Activated T-cell treated with anti-CD3 and anti-CD28 coated beads, Interleukin-2, amount 50 U/mL, for 4 hours (primary cell): ENCODE measurements at places on chromosomes 2 and 18. TPM values are rescaled to one million over a fixed set of nuclear protein-coding genes. Genes with fewer than 3 reads are reported as not detected.

- no peak for DNase-seq
Measured at GRCh38 chr2:75606761-75607399, 39.7 kb upstream of the MRPL19 start.

The EGR4 gene
- 0.79 TPM for total RNA-seq

DNA sequence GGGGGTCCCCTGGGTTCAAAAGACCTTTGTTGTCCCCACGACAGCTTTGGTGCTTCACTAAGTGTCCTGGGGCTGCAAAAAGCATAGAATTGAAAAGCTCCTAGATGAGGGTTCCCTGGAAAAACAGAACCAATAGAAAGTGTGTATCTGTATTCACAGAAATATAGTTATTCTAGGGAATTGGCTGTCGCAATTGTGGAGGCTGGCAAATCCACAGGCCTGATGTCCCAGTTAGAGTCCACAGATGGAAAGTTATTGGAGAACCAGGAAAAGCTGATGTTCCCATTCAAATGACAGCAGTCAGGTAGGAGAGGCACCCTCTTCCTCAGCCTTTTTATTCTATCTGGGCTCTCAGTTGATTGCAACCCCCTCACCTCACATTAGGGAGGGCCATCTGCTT, 65.5 kb downstream of the LONRF2 start:
- no peak for DNase-seq

DNA sequence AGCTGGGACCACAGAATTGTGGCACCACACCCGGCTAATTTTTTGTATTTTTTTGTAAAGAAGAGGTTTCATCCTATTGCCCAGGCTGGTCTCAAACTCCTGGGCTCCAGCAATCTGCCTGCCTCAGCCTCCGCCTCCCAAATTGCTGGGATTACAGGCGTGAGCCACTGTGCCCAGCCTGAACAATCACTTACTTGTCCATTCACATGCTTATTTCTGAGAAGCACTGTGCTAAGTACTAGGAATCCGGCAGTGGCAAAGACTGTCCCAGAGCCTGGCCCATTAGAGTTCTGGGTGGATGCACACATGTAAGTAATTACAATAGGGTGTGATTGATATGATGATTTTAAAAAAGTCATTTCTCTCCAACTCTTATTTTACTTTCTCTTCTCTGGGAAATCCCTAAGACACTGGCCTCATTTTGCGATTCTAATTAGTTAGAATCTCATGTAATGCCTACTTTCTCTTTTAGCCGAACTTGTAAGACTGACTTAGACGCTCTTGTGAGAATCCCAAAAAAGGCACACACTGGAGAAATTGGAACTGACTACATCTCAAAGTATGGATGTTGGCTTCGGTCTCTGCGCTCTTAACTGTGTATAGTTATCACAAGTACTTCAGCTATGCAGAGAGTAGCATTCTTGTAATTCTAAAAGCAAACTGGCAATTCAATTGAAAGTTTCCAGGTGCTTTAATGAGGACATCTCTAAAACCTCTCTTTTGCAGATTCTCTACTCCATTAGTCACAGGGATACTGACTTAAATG, 567.7 kb downstream of the DCC start:
- no peak for DNase-seq

The NEU4 gene
- not detected for total RNA-seq

The C2orf66 gene
- not detected for total RNA-seq

The HK2 gene
- 110 TPM for total RNA-seq

GRCh38 chr2:151095463-151095862, 166.2 kb downstream of the RBM43 start:
- no peak for DNase-seq

The ANO7 gene
- total RNA-seq = 0.76 TPM

GRCh38 chr2:44443517-44443916, 81.8 kb downstream of the CAMKMT start:
- DNase-seq = no peak

DNA sequence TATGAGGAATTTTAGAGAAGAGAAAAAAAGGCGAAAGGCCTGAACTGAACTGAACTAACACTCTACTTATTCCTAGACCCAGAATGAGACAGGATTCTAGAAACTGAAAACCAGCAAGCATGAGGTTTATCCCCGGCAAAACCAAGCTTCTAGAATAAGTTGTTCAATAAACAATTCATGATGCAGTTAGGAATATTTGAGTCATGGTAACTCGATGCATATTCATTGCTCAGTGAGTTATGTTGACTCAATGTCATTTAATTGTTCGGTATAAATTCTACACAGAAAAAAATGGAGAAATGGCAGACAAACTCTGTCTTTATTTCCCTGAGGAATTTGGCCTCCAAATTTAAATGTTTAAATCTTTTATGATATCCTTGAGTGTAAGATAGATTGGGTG, 321.5 kb downstream of the SATB2 start:
- DNase-seq = no peak

DNA sequence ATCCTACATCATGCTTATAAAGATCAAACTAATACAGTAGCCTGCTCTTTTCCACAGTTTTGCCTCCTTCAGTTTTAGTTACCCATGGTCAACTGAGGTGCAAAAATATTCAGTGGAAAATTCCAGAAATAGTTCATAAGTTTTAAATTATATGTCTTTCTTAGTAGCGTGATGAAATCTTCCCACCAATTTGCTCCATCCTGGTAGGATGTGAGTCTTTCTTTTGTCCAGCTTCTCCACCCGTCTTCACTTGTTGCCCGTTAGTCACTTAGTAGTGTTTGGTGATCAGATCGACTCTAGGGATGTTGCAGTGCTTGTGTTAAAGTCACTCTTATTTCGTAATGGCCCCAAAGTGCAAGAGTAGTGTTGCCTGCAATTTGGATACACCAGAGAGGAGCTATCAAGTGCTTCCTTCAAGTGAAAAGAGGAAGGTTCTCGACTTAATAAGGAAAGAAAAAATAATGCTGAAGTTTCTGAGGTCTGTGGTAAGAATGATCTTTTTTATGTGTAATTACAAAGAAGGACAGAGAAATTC, 57.0 kb downstream of the CEP192 start:
- DNase-seq = no peak

DNA sequence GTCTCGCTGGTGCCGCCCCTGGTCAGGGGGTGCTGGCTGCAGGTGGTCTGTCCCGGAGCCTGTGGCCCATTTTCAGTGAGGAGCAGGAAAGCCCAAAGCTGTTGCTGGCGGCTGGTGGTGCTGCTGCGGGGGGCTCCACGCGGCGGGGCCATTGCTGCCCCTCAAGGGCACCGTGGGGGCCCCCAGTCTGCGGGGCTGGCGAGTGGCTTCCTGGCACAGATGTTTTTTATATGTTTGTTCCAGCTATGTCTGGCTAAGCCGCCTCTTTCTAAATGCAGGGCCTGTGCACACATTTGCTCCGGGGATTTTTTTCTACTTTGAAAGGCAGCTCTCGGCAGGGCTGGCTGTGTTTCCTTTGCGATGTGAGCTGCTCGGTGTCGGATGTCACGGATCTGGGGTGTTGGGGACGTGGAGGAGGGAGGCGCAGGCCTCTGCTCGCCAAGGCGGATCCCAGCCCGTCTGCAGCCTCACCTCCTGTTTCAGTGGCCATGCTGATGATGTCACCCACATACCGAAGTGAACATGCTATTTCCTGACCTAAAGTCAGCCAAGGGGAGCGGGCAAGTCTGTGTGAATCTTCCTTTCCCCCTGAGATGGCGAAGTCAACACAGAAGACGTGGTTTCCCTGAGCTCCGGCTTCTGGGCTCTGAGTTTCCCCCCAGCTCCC, 112.0 kb upstream of the CTDP1 start:
- no peak for DNase-seq

The DNAJC5G gene
- not detected for total RNA-seq

The ID2 gene
- 271 TPM for total RNA-seq

The CIDEA gene
- not detected for total RNA-seq

- no peak for DNase-seq
Measured at GRCh38 chr2:220931491-220931890, 640.6 kb downstream of the EPHA4 start.

GRCh38 chr2:11683966-11684365, 14.0 kb upstream of the NTSR2 start:
- DNase-seq = no peak

The SERPINB5 gene
- not detected for total RNA-seq

DNA sequence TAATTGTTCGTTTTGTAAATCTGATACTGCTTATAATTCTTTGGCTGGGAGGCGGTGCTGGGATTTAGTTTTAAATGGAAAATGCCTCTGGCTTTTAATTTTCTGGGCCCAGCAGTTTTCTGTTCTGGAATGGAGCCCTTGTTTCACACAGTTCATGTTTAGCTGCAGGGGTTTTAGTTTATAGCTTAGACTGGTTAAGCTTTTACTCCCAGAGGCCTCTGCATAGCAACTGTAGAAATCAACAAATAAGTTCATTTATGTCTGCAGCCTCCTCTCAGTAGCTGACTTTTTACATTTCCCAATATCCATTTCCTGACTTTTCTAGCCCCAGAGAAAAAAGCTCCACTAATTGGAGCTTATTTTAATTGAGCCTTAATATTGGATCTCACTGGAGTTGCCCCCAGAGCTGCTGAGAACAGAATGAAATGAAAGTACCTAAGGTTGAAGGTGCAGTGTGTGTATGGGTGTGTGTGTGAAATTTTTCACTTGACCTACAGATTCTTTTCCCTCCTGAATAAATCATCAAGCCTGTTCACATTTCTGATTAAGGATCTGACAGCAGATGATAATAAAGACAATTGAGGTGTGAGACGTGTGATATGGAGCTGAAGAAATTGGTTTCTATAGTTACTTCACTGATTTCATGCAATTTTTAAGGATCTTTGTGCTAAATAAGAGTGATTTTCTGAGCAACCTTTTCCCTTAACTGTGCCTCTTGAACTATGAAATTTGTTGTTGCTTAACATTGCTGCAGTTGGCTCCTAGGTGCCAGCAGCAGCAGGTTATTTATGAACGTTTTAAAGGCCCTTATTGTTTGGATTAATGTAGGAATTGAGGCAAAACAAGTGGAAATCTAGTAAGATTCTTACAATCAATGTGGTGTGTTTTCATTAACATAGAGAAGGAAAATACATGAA, 109.6 kb downstream of the TAF4B start:
- DNase-seq = no peak

The PJVK gene
- 1.4 TPM for total RNA-seq

The GPR17 gene
- not detected for total RNA-seq

The CNRIP1 gene
- total RNA-seq = 0.13 TPM

DNA sequence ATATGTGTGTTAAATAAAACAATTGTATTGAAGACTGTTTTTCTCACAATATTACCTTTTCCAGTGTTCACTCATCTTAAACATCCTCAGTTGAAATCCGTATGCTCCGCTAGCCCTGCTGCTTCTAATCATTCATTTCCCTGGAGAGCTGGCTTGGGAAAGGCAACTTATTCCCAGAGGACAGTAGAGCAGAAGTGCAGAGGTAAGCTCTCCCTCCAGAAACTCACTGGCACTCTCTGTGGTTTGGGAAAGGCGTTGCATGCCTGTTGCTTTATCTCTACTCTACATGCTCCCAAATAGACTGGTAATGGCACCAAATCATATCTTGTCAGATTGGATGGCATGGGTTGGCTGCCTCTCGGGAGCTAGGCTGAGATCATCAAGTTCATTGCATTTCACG, 117.1 kb upstream of the BOD1L2 start:
- no peak for DNase-seq

- DNase-seq = no peak
Measured at GRCh38 chr2:67281101-67281500, 116.0 kb upstream of the ETAA1 start.

DNA sequence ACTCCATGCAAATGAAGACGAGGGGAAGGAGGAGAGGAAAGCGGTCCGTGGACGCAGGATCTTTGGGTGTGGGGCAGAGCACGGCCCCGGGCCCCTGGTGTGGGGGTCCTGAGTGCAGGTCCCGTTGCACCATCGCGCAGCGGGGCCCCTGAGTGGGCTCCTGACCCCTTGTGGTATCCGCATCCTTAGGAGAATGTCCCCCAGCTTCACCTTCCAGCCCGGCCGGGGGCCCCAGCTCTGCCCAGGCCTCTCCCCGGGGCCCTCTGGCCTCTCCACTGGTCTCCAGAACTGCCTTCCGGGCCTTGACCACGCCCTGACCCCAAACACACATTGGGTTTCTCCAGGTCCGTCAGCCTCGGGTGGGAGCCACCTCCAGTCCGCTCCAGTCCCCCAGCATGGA, 431.8 kb upstream of the SALL3 start:
- no peak for DNase-seq

- no peak for DNase-seq
Measured at GRCh38 chr2:151946899-151947812, 118.9 kb upstream of the ARL5A start.

The HOXD12 gene
- total RNA-seq = not detected

DNA sequence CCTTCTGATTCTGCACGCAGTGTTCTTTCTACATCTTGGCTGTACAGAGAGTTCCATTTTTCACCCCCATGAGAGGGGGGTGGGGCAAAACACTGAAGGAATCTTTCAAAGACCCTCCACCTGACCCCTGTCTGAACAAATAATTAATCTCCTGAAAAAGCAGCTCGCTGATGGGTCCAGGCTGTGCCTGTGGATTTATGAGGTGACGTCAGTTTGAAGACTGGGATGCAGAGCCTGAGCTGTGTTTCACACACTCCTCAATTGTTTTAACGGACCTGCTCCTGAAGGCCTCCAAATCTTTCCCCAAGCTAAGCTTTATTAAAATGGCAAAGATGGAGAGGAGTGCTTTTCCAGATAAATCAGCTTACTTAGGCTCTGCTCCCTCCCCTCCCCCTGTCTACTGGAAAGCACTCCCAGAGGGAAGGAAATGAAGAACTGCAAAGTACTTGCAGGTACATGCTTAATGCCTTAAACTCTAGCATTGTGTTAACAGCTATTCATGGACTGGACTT, 390.2 kb upstream of the TNP1 start:
- no peak for DNase-seq

DNA sequence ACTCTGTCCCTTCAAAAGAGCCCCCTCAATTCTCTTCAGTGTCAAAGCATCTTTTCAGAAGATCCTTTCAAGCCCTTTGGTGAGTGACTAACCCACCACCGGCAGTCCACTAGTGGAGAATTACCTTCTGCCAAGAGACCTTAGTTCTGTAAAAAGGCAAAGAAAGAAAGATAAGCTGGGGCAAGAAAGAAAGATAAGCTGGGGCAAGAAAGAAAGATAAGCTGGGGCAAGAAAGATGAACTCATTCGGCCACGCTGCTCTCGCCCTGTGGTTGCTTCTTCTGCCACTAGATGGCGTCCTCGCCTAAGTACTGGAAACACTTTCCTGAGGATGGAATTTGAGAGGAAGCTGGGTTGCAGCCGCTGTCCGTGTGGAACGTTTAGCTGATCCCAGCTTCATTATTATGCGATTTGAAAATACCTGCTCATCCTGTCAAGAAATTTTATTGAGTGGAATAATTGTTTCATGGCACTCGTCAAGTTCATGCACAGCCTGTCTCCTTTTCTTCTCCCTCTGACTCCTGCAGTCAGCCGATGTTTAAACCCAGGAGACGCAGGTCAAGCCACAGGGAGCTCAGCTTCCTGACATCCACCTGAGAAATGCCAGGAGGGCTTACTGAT, 17.3 kb upstream of the ANXA4 start:
- DNase-seq = peak; percentile 87

- DNase-seq = no peak
Measured at GRCh38 chr2:99850084-99850710, 292.2 kb downstream of the AFF3 start.

- DNase-seq = no peak
Measured at GRCh38 chr2:167187049-167187727, 298.9 kb downstream of the XIRP2 start.

The CCBE1 gene
- not detected for total RNA-seq
